Fibroblast of skin of left biceps (primary cell): ENCODE measurements at places on chromosomes 3 and 15.

GRCh38 chr3:130741946-130742610 lies 4.6 kb downstream of the PIK3R4 start:
- DNase-seq = no peak

GRCh38 chr3:194871864-194872668 lies 186.4 kb downstream of the FAM43A start:
- no peak for DNase-seq

DNA sequence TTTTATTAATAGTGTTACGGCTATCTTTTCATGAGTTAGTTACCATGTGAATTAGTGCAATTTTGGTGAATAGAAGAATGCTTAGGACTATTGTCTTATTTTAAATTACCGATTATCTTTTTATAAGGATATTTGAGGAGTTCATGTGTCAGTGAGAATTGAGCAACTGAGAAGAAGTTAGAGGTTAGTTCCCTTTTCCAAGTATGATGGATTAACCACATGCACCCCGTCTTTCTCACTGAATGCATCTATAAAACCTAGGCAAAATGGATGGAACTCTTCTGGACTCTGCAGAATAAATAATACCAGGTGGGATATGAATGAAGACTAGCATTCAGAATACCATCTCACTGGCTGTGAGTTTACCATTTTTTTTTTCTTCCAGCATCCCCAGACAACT lies 74.3 kb downstream of the TCF12 start:
- no peak for DNase-seq

DNA sequence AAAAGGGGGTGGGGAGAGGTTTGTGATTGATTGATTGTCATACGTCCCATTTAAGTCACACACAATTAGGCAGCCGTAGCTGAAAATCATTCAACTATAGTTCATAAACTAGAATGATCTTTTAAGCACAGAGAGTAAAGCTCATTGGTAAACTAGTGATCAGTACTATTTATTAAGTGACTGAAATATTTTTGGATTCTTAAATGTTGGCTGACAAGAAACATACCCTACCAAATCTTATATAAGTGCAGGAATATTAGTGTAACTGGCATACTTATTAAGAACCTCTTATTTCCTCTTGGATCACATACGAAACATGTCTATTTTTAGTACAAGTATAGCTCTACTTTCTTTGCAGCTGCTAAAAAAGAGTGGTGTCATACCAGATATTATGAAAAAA lies 8.4 kb upstream of the ABHD10 start:
- no peak for DNase-seq

DNA sequence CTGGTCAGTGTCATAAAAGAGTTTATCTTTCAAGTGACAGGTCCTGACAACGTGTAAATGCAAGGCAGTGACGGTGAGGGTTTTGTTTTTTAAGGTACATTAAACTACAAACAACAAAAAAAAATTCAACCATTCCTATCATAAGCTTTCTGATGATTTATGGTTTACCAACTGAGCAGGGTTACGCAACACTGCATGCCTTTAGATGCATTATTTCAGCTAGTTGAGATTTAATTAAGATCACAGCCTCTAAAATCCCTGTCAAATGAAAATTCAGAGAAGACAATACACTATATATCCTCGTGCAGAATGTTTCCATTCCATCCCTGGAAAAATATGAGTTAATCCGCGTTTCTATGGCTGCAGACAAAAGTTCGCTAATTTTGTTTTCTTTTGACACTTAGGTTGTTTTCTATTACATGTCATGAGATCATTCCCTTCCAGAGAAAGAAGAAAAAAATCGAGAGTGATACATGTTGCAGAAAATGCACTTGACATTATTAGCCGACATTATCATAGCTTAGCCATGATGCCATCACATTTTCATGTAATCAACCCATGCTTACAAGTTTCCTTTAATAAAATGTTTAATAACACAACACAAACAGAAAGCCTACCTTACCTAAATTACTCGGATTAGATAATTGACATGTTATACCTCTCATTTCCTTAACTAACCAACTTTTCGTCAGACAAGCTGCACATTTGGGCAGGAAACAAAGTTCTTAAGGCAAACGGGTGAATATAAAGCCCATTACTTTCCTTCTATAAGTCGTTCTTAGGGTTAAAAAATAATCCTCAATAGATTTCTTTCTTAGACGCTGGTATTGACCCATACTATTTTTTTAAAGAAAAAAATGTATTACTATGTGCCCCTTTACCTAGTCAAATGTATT lies 521.2 kb downstream of the FOXP1 start:
- no peak for DNase-seq

- DNase-seq = no peak
Measured at GRCh38 chr3:24168977-24169376, 223.9 kb downstream of the NR1D2 start.

GRCh38 chr15:73394782-73395181 lies 26.0 kb upstream of the HCN4 start:
- DNase-seq = no peak

- DNase-seq = no peak
Measured at GRCh38 chr15:59063042-59063441, 41.9 kb upstream of the CCNB2 start.

- no peak for DNase-seq
Measured at GRCh38 chr15:59936741-59937140, 67.4 kb upstream of the FOXB1 start.

- DNase-seq = no peak
Measured at GRCh38 chr3:129116482-129116946, 5.1 kb downstream of the RAB43 start.

DNA sequence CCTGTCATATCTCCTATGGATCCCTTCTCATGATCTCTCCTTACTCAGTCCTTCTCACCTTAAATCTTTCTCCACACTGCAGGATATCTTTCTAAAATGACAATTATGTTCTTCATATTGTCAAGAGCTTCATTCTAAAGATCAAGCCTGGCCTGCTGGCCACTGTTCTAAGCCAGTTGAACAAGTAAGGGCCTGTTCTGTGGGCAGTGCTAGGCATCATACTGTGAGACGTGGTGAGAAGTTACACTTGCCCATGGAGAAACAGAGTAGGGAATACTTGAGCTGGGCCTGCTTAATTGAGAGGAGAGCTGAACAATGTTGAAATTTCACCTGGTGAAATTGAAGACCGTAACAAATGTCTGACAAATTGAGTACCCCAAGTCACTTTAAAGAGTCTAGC lies 184.1 kb upstream of the RASGRP1 start:
- DNase-seq = no peak

DNA sequence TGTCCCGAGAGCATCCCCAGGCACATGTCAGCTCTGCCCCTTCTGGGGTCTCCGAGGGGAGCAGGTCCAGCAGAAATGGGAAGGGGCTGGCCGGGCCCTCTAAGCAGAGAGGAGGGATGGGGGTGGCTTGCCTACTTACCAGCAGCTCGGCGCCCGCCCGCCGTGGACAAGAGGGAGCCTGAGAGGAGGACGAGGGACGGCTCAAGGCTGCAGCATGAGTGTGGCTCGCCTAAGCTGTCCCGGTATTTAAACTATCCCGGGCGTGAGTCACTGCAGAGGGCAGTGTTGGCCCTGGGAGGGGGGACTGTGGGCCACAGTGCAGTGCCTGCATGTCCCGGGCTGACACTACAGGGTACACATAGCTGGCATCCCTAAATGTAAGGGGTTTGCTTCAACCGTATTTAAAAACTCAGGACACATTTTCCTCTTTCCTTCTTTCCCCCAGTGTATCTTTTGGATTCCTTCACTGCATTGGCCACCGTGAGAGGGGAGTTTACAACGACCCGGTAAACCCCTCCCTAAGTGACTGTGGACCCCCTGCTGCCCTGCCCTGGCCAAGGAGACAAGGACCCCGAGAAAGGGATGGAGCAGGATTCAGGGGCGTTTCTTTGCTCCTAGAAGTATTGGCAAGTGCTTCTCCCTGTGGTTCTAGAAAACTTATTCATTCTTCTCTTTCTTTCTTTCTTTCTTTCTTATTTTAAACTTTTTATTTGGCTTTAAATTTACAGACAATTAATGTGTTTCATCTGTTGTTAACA lies at the start of gene LRRC15:
TSS of gene LRRC15 (minus strand) at position 222 of the 758 bp plus-strand sequence. CDS start 8,700 bp downstream, outside the sequence.
- no peak for DNase-seq

GRCh38 chr3:59429198-59429597 lies 379.4 kb upstream of the CFAP20DC start:
- DNase-seq = no peak

- DNase-seq = no peak
Measured at GRCh38 chr15:82993144-82993543, 7.1 kb downstream of the RAMAC start.

DNA sequence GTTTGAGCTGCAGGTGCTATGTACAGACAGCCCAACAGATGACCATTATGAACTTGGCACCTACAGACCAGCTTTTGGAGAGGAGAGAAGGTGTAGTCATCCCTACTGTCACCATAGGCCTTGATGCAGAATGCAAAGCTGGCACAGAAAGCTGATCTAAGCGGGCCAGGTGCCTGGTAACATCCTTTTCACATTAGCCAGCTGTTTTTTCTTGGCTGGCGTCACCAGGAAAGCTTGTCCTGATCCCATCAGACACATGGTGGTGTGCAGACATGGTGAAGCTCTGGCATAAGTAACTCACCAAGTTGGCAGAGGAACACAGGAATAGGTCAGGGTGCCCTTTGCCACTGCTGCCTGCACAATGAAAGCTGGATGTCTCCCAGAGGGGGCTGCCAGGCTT lies 97.2 kb upstream of the MB21D2 start:
- no peak for DNase-seq

DNA sequence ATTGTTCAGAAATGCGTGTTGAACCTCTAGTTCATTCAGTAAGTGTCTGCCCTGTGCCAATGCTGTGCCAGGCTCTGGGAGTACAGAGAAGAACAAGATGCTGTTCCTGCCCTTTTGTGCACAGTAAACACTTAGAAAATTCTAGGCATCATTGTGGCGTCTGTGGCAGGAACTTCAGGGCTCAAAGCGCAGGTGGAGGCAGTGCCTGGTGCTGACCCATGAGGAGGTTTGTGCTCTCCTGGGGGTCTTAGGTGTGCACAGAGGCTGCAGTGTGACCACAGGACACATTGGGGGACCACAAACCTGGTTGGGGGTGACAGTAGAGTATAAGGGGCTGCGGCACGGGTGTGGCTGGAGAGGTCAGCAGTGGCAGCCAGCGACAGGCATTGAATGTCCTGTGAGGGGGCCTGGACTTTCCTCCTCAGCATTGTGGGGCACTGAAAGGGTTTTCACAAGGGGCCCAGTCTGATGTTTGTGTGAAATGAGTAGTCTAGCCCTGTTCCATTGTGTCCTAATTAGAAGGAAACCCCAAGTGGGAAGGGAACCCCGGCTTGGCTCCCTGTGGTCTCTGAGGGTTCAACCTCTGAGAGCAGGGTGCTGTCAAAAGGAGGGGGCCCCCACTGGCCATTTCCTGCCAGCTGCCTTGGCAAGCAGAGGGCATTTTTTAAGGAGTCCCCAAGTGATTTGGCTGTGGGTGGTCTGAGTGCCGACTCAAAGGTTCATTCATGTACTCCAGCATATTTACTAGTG lies 20.9 kb downstream of the MRAS start:
- DNase-seq = no peak

GRCh38 chr3:18080198-18080689 lies 337.8 kb upstream of the TBC1D5 start:
- DNase-seq = no peak
